Fibroblast of skin of scalp (primary cell): ENCODE measurements at places on chromosomes 12 and 14.
A peak's percentile ranks its signal among the peaks of the same experiment; 100 is the strongest.

- peak; percentile 23 for DNase-seq
Observed at GRCh38 chr14:54549862-54550261, 17.1 kb upstream of the SAMD4A start.

GRCh38 chr12:66272650-66273049 lies 29.6 kb upstream of the HELB start:
- DNase-seq = no peak

- DNase-seq = no peak
Observed at GRCh38 chr12:39638178-39638577, 18.6 kb upstream of the ABCD2 start.

GRCh38 chr14:61460718-61461611 lies 139.6 kb downstream of the PRKCH start:
- no peak for DNase-seq

- DNase-seq = no peak
Observed at GRCh38 chr12:7642287-7642686, 23.4 kb downstream of the APOBEC1 start.

DNA sequence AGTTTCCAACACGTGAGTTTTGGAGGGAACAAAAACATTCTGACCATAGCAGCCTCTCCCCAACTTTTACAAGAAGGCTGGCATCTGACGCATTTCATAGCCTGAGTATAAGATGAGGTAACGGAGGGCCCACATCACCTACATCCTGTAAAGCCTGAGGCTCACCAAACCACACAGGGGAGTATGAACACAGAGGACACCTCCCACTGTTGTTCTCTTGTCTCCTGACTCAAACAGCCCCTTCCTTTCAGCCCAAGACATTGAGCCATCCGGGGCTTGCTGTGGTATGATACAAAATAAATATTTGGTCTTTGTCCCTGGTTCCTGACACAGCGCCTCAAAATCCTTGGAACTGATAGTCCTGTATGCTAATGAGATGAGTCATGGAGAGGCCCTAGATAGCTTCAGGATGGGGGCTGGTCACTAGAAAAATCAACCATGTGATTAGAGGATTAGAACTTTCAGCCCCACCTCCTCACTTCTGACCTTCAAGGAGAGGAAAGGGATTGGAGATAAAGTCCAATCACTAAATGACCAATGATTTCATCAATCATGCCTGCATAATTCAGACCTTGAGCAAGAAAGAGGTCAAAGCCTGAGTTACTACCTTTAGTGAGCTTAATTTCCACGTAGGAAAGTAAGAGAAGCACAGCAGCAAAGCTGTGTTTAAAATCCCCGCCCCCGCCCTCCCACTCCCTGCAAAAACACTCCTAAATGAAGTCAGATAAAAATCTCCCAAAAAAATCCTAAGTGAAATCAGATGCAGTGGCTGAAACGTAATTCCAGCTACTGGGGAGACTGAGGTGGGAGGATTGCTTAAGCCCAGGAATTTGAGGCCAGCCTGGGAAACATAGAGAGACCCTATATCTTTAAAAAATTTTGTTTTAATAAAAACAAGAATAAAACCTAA lies 236.4 kb downstream of the PCNX1 start:
- peak; percentile 75 for DNase-seq

DNA sequence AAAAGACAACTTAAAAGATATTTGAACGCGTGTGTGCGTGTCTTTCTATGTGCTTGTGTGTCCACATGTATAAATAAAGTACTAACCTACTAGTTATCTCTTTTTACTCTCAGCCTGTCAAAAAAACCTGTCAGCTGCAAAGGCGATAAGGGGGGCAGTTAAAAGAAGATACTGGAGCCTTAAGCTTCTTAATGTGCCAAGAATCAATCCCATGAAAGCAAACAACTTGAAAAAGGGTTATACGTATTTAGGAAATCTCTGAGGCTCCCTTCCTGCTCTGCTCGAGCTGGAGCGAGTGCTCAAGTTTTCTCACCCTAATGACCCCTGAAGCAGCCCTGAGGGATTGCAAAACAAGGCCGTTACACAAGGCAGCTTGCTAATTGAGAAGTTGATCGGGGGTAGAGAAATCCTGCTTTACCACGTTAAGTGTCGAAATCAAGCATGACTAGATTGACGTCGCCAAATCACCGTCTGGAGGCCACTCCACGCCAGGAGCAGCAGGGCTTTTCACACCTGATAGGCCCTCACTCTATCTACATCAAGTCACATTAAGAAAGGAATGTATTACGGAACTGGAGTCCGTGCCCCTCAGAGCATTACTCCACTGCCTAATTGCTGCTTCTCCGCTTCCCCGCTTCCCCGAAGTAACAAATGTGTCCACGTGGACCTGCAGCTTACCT lies 32.4 kb downstream of the LMO3 start:
- no peak for DNase-seq

DNA sequence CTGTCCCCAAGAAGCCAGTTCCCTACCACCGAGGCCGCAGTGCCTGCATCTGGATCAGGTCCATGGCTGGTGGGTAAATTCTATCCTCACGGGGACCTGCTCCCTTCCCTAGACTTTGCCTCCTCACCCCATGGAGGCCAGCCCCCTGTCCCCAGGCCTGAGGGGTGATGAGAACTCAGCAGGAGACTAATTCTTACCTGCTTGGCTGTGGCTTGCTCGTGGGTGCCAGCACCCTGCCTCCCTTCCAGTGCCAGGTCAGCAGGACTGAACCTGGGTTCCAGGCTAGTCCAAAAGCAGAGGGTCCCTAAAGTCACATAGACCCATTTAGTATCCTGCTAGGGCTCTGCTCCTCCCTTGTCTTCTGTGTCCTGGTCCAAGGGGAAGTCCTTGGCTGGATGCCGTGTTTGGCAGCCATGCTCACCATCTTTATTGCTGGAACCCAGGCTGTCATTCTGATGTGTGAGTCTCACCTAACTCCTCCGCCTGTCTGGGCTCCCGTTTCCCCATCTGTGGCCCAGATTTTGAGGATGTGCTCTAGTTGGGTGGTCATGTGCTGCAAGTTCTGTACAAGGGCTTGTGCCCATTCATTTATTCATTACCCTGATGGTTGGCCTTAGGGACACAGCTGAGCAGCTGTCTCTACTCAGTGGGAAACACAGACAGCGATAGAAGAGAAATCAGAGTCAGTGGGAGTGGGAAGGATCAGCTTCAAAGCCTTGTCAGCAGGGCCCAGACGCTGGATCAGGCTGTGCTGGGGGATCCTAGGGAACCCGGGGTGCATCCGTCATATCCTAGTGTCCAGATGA lies 949 bp downstream of the PLBD2 start:
- no peak for DNase-seq

DNA sequence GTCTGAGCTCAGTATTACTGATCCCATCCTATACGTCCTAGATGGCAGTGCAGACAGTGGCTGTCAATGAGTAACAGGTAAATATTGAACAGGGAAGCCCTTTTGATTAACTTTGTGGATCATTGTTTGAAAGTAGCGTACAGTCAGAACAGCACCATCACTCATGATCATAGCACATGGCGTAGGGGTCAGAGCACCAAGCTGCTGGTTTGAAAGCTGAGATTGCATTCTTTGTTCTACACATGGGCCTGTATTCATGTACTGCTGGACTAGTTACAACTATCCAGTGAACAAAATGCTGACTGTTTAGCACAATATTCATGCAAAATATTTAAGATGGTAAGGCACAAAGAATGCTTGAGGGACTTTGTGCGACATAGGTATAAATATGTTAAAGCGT lies 131.8 kb downstream of the NPAS3 start:
- no peak for DNase-seq

DNA sequence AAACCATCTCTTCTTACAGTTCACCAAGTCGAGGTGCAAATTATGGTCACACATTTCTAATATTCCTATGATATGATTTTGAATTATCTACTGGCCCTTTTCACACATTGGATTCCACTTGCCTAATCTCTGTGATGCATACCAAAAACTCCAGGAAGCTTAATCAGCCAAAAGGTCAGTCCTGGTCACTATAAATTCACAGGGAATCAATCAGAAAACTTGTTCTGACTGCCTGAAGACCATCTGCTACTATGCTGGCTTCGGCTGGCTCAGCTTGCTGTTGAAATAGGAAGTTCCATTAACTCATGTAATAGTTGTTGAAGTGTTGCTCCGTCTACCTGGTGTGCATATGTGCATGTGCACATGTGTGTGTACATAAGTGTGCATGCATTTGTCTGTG lies 142.8 kb upstream of the FLRT2 start:
- DNase-seq = peak; percentile 8

- no peak for DNase-seq
Observed at GRCh38 chr12:15446807-15447206, 124.5 kb downstream of the PTPRO start.

- DNase-seq = no peak
Observed at GRCh38 chr12:11761869-11762567, 112.5 kb downstream of the ETV6 start.

DNA sequence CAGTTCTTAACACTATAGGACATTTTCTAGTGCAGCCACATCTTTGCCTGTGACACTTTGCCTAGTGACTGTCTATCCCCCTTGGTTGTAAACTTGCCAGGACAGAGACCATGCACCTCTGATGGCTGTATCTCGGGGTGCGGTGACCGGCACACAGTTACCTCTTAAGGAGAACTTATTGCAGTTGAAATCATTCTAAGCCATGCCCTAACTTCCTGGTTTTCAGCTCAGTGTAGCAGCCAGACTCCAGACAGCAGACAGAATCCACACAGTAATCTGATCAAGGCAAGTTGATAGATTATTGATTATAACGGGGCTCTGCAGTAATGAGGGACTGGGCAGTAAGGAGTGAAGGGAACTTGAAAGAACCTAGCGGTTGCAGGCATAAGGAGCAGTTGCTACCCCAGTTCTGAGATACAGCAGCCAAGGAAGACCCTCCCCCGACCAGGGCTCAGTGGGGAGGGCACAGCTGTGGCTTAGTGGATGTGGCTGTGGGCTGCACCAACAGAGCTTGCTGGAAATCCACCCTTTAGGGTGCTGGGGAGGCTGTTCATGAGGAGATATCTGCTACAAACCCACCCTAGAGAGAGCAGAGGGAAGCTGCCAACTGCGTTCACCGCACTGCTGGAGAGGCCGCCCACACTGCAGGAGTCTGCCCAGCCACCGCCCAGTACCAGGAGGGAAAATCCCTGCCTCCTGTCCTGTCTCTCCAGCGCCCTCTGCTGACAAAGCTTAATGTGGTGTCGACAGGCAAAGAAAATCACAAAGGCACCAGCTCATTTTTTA lies 58.2 kb upstream of the BEGAIN start:
- peak; percentile 78 for DNase-seq

- peak; percentile 34 for DNase-seq
Observed at GRCh38 chr12:51907083-51907855, at the start of gene ACVRL1. Gene ACVRL1 (plus strand): TSS chr12:51907504. CDS start chr12:51912475, 4,971 bp downstream.
